Neural progenitor cell (in vitro differentiated cells): ENCODE measurements at places on chromosomes 13 and 19. TPM values are rescaled to one million over a fixed set of nuclear protein-coding genes. Genes with fewer than 3 reads are reported as not detected.

DNA sequence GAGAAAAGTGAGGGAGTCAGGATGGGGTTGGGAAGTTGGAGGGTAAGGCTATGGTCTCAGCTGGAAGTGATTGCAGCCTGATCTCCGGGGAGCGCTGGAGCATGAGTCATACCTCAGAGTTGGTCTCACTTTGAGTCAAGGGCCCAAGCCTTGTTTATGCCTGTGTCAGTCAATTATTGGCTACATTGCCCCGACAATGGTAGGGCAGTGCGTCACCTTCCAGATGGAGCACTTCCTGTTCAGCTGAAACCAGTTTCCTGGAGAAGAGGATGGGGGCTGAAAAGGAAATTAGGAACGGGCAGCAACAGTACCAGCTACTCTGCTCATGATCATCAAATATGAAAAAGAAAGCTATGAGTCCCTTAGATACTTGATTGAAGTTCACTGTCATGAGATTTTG, 60.4 kb downstream of the ADGRE1 start:
- H3K4me1 ChIP-seq: no peaks in the 10 kb centered on the region
- no peak overlapping the region for H3K27ac ChIP-seq
- no peak for DNase-seq
- H3K27me3 ChIP-seq: no peaks in the 10 kb centered on the region

DNA sequence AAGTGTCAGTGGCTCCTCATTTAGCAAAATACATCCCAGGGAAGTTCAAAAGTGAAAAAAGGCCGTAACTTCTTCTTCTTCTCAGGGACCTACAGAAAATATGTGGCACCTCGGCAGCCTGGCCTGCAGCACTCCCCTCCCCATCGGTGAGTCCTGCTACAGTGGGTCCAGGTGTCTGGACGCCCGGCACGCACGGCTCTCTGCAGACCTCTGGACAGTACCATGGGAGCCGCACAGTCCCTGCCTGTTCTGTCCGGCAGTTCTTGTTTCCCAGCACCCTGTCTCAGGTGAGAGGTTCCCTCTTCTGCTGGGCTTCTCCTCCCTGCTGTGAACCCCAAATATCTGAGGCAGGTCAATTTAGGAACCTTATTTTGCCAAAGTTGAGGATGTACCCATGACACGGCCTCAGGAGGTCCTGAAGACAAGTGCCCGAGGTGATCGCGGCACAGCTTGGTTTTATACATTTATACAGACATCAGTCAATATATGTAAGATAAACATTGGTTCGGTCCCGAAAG, 36.8 kb upstream of the ALOX5AP start:
- no peak overlapping the region for H3K4me3 ChIP-seq
- H3K4me1 ChIP-seq: no peaks in the 10 kb centered on the region
- H3K27me3 ChIP-seq: no peaks in the 10 kb centered on the region
- no peak overlapping the region for H3K27ac ChIP-seq
- DNase-seq: no peak

DNA sequence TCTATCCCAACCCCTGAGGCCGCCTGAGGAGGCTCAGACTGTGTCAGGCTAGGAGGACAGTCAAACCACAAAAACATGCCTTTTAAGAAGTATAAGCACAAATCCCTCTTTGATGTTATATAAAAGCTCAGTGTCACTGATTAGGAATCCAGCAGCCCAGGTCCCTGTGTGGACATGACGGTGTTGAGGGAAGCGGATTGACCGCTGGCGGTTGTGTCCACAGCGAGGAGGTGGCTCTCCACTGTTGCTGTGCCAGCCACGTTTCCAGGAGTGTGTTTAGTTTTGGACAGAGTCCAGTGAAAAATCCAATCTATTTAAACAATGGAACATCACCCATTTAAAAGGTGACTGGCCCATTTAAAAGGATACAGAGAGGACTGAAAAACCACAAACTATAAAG, 7.5 kb upstream of the GJA3 start:
- no peak overlapping the region for H3K27ac ChIP-seq
- no peak for DNase-seq
- H3K4me3 ChIP-seq: no peak overlapping the region
- peaks cover 8% of the 10 kb centered on the region for H3K4me1 ChIP-seq

- no peaks in the 10 kb centered on the region for H3K36me3 ChIP-seq
- no peak for DNase-seq
- H3K4me3 ChIP-seq: no peak overlapping the region
- H3K4me1 ChIP-seq: peaks cover 18% of the 10 kb centered on the region
Observed at GRCh38 chr13:98537740-98538139, 39.2 kb downstream of the STK24 start.

FFAR3 gene
- total RNA-seq: not detected in 2 replicates

KCTD4 gene
- total RNA-seq: not detected in 2 replicates

CYP2F1 gene
- not detected in 2 replicates for total RNA-seq

KRTDAP gene
- total RNA-seq: not detected in 2 replicates
